ENCODE measurements at places on chromosomes 6 and 20. TPM values are rescaled to one million over a fixed set of nuclear protein-coding genes. Genes with fewer than 3 reads are reported as not detected.

OOEP gene
- total RNA-seq = not detected

CDH26 gene
- 6.6 TPM for total RNA-seq

LY6G6F gene
- total RNA-seq = not detected

TIAM2 gene
- 11.5 TPM for total RNA-seq

DEF6 gene
- total RNA-seq = 23.1 TPM

GATA5 gene
- total RNA-seq = 7.9 TPM

CALHM6 gene
- total RNA-seq = not detected

RRAGD gene
- 6.4 TPM for total RNA-seq

IL17A gene
- not detected for total RNA-seq

PRL gene
- total RNA-seq = not detected

CCDC170 gene
- 2.0 TPM for total RNA-seq
